ENCODE measurements at places on chromosomes 4 and X.

GRCh38 chrX:45806410-45807121 lies 605.9 kb upstream of the DIPK2B start:
- DNase-seq: peak; percentile 64

- DNase-seq: peak; percentile 52
Observed at GRCh38 chr4:144174401-144175067, 34.0 kb upstream of the GYPA start.

DNA sequence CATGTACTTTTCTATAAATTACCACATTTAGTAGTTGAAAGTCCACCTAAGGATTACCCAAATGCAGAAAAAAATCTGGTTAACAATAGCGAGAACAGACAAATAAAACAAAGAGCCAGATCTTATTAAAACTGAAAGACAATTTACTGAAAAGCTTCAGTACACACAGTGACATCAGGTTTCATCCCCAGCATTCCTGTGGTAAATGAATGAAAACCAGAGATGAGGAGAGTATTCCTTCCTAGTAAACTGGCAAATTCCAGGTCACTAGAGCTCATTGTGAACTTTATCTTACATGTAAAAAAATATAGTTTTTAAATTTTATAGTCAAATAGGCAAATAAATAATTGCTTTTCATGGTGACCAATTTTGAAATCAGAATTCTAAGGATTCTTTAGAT lies 1290.5 kb downstream of the ADGRL3 start:
- no peak for DNase-seq

DNA sequence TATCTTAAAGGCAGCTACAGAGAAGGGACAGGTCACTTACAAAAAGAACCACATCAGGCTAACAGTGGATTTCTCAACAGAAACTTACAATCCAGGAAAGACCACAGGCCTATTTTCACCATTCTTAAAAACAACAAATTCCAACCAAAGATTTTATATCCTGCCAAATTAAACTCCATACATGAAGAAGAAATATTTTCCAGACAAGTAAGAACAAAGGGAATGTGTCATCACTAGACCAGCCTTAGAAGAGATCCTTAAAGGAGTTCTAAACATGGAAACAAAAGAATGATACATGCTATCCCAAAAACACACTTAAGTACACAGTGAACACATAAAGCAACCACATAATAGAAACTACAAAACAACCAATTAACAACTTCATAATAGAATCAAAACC lies 105.6 kb downstream of the ANXA10 start:
- DNase-seq: no peak

DNA sequence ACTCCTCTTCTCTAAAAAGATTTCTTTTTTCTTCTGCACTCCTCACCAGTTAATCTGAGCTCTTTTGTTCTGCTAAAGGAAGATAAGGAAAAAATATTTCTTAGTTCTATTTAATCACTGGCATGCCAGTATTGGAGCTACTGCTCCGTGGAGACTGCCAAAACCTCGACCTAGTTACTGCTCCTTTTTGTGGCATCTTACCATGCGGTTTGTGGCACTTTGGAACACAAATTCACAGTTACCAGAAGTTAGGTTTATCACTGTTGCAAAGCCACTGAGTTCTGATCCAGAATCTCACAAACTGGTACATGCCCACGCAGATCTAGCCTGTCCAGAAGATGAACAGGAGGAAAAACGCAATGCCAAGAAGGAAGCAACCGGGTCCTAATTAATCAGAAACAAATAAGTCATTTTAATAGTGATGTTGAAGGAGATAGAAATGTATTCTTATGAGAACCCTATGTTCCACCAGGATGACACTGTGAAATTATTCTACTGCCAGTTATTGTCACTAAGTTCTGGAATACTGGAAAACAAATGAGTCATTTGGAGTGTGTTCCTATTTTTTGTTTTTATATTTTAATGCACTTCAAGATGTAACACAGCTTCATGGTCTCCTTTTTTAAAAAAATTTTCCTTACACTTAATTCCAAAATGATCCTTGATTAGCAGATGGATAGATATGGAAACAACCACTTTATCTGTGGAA lies 106.7 kb upstream of the GK2 start:
- DNase-seq: no peak

DNA sequence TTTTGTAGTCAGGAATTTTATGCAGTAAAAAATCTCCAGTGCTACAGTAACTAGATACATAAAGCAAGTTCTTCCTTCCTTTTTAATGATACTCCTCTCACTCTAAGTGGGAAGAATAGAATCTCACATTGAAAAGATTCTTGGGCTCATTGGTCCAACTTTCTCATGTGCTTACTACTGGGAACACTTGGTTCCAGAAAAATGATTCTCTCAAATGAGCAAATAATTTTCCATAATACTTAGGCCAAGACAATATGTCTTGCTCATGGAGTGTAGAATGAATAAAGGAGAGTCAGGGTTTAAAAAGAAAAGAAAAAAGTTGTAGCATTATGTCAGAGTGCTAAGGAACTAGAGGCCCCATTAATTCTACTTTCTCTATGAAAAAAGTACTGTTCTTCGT lies 197.8 kb downstream of the RASL11B start:
- no peak for DNase-seq

DNA sequence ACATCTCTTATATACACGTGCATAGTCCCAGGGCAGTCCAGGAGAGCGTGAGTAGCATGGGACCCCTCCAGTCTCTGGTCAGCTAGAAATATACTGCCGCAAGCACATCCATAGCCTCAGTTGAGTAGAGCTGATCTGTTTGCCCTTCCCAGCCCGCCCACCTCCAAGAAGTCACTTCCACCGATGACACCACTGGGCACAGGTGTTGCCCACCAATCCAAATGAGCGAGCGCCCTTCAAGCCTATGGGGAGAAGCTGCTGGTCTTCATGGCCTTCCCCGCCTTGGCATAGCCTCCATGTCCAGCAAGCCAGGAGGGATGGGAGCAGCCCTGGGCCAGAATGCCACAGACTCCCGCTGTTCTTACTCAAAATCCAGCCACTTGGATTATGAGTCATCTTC lies 10.2 kb downstream of the DUSP9 start:
- DNase-seq: no peak

GRCh38 chrX:66004928-66005829 lies 34.7 kb downstream of the VSIG4 start:
- DNase-seq: peak; percentile 90

DNA sequence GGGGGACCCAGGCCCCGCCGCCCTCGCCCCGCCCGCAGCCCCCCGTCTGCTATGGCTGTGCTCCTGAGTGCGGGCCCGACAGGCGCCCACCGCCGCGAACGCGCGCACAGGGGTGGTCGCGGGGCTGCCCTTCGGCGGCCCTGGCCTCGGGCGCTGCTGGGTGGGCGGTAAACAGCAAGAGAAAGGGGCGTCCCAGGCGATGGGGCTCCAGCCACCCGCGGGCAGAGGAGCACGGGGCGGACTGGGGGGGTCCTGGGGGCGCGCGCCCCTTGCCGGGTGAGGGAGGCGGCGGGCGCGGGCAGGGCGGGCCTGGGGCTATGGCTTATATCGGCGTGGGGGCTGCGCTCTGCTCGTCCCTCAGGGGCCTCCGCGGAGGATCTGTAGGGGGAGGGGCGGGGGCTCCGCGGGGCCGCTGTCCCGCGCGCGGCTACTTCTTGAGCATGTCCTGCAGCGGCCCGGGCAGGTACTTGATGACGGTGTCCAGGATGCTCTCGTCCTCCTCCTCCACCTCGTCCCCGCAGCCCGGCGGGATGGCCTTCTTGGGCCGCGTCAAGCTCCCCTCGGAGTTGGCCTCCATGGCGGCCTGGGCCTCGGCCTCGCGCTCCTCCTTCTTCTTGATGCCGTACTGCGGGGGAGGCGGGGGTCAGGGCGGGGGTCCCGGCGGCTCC lies 39.7 kb downstream of the CPLX1 start:
- DNase-seq: no peak

DNA sequence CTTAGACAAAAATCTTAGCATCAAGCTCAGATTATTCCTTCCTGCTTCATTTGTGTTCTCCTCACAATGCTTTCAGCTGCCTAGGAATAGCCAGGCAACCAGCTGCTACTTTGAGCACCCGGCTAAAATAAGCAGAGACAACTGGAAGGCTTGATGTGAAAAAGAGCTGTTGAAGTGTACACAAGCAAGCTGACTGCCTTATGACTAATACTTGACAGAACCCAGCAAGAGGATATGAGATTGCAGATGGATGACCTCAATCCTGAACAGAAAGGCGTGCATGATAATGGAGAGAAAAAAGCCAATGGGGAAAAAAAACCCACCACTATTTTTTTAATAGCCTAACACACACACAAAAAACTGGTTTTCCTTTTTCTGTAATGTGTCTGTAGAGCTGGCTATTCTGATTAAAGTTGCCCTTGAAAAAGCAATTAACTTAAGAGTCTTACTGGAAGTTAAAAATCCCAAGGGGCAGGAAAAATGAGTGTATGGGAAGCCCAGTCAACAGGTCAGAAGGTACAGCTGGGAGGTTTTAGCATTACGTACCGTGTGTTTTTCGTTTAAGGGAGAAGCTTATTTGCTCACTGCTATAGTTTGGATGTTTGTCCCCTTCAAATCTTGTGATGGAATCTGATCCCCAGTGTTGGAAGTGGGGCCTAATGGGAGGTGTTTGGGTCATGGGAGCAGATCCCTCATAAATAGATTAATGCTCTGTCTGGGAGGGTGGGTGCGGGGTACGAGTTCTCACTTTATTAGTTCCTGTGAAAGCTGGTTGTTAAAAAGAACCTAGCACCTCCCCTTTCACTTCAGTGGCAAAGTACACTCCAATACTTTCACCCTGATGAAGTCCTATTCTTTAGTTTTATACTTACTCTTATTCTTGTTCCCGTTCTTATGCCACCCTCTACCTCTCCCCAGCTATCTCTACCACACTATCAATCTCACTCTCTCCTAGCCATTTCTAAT lies 37.1 kb upstream of the HERC6 start:
- peak; percentile 70 for DNase-seq

DNA sequence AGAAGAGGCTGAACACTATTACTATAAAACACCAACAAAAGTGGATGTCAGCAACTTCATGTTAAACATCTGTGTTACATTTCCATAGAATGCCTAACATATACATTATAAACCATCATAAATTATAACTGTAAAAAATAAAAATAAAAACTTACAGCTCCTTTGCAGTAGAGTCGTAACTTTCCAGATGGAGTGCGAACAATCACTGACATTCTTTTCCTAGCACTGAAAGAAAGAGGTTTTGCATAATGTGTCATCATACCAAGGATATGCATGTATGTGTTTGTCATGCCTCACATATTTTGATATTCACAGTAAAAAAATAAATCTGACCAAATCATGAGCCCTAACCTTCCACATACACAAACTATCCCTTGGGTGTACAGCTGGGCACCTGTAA lies 113.1 kb downstream of the ATP8A1 start:
- DNase-seq: no peak

DNA sequence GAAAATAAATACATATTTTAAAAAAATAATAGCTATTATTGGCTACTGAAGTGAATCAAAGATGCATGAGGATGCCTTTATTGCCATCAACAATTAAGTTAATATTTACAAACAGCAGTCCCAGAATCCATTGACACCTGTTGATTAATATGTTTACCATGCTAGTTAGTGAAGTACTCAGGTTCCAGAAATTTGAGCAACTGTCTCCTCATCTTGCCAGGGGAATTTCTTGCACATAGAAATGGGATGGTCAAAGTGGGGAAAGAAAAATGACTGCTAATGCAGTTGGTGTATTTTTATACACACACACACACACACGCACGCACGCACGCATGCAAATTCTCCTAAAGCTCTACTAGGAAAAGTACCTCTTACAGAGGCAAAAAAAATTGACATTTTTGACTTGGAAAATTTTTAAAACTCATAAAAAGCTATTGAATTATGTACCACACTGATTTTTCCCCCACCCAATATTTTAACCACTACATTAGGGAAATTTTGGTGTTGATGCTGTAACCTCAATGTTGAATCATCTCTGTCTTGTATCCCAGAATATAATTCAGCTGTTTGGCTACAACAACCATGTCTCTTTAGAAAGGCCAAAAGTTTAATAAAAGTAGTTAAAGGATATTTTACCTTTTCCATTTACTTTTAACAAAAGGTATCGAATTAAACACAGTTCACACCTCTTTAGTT lies 105.3 kb upstream of the TMEM150C start:
- no peak for DNase-seq

- no peak for DNase-seq
Observed at GRCh38 chr4:52010986-52011385, 9.2 kb downstream of the LRRC66 start.

DNA sequence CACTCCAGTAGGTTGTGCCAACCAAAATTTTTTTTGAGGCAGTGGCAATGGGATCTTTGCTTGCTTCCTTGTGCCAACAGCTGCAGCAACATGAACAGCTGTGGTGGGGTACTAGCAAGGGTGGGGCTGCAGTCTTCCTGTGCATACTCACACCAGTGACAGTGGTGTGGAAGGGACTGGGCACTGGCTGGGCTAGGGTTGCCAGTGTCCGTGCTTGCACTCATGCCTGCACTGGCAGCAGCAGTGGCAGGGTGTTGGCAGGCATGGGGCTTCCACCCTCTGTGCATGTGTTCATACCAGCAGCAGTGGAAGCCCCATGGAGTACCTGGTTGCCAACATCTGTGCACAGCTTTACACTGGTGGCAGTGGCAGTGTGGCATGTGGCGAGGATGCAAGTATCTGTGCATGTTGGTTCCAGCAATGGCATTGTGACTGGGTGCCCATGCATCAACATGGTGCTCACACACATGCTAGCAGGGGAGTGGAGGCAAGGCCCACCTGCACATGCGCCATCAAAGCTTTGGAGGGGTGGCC lies 1312.6 kb downstream of the PCDH18 start:
- DNase-seq: no peak

- DNase-seq: no peak
Observed at GRCh38 chr4:177769155-177769554, 326.9 kb upstream of the AGA start.

- DNase-seq: peak; percentile 15
Observed at GRCh38 chrX:22748093-22748999, 251.4 kb upstream of the DDX53 start.

GRCh38 chrX:154446430-154446829 lies 2.5 kb downstream of the FAM50A start:
- DNase-seq: no peak

DNA sequence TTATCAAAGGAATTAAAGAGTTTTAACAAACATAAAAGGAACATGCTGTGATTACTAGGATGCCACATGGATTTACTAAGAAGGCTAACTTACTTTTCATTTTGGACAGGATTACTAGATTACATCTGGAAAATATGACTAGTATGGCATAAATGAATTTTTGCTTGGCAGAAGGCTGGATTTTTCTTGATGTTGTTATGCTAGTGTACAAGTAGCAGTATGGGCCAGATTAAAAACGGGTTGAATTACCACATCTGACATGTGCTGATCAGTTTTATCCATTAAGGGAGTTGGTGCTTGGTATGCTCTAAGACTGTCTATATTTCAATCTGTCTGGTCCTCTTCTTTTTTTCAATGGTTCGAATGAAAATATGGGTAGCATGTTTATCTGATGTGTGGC lies 70.5 kb downstream of the JADE1 start:
- no peak for DNase-seq

- peak; percentile 28 for DNase-seq
Observed at GRCh38 chr4:3530663-3531254, 1.5 kb downstream of the LRPAP1 start.

DNA sequence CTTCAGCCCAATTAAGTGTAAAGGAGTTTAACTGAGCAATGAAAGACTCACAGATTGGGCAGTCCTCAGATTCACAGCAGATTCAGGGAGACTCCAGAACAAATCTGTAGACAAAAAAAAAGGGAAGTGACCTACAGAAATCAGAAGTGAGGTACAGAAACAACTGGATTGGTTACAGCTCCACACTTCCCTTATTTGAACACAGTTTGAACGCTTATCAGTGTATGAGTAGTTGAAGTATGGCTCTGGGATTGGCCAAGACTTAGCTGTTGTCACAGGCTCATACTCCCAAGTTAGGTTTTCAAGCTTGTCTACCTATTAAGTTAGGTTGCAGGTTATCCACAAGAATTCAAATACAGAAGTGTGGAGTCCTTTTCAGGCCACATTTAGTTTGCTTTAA lies 112.4 kb upstream of the ELOVL6 start:
- peak; percentile 93 for DNase-seq
